ENCODE measurements at places on chromosomes 7 and 10.

DNA sequence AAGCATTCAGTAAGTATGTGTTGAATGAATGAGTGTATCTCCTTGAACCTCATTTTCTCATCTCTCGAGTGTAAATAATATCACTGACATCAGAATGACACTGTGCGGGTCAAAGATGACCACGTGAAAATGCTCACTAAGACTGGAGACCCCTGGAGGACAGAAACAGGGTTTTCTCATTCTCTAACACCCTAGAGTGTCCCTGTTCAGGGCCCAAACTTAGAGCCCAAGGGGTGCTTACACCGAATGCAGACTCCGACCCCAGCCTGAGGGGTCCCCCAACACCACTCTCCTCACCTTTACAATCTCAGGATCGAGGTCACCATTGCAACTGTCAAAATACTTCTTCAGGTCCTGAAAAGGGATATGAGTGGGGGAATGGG, 1.4 kb downstream of the CDK5 start:
- no peak for DNase-seq

DNA sequence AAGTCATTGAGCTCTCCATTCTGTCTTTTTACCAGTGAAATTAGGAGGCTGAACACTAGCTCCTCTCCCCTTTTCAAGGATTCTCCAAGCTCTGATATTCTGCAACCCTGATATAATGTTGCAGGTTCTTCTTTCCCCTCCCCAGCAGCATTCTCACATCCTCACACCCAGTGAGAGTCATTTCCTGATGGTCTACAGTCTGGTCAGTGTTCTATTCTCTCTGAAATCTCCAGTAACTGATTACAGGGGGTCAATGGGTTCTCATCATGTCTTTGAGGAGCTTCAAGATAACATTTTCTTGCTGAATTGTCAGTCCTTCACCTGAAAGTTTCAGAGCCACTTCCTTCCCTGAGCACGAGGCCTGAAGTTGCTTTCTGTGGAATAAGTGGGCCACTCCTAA, 299.4 kb downstream of the PTEN start:
- DNase-seq: no peak

DNA sequence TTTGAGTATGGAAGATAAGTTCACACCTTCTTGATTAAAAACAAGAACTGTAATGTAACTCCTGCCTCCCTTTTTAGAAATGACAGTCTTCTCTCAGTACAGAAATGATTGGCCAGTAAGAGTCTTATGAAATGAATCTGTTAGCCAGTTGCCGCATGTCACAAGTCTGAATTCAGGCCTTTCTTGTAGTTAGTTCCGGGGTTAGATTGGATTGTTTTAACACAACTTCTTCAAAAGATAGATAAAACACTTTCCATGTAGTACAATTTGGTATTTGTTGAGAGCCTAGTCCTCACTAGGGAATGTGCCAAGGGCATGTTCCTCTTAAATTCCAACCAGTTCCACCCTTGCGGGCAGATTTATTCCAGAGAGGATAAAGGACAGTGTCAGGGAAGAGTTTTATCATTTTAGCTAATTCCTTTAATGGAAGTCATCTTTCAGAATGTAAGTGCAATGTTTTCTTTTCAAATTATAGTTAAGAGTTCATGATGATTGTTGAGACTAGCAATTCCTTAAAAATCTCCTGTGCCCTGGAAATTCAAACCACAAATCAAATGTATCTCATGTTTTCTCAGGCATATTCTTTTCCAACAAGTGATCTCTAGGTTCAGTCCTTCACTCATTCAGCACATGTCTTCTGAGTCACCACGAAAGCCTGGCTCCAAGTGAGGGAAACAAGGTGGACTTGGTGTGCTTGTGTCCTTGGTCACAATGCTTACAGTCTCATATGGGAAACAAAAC, 4.1 kb downstream of the FHIP2A start:
- DNase-seq: no peak

DNA sequence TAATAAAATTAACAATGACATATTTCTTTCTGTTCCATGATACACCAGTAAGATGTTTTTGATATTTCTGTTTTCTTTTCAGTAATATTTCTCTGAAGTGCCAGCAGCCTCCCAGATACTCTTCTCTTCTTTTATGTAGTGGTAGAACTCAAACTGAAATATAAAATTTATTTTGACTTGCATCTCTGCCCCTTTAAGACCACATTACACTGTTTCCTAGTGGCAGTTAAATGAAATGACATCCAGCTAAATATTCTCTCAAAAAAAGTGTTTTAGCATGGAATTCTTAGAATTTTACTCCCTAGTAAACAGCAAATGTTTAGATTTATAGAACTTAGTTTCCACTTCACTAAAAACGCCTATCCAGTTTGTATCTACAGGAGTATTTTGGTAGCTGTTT, 237.2 kb upstream of the MTPN start:
- DNase-seq: no peak
